ENCODE measurements at places on chromosomes 7 and 10.

DNA sequence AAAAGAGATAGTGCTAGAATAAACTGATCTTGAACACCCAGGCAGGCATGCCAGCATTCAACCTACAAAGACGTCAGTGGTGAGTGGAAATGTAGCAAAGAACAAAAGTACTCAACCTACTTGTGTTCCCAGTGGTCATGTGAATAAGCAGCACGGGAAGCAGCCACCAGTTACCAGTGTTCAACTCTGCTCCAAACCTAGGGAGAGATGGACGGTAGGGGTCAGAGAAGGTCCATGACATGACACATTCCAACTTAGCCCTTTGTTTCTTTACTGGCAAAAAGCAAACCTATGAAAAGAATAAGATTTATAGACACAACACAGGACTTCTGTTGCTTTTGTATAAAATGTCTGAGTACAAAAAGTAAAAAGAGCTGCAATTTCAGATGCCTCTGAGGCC is 511.4 kb downstream of the XPNPEP1 start:
- DNase-seq, result no peak

- DNase-seq, result no peak
Observed at GRCh38 chr7:359766-360361, 69.9 kb downstream of the FOXL3 start.

DNA sequence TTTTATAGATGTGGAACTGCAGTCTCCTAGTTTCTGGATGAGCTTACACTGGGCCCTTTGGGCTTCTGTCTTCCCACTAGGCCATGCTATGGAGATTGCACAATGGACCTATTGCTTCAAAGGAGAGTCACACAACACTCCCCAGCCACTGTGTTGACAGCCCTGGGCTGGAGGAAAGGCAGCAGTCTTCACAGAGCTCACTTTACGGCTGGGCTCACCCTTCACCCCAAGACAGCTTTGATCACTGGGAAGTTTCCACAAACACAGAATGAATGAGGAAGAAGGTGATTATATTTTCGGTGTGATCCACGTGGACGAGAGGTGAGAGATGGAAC is 92.7 kb upstream of the GDF10 start:
- DNase-seq, result no peak

GRCh38 chr10:110845756-110846620 is 25.7 kb upstream of the PDCD4 start:
- DNase-seq, result no peak

DNA sequence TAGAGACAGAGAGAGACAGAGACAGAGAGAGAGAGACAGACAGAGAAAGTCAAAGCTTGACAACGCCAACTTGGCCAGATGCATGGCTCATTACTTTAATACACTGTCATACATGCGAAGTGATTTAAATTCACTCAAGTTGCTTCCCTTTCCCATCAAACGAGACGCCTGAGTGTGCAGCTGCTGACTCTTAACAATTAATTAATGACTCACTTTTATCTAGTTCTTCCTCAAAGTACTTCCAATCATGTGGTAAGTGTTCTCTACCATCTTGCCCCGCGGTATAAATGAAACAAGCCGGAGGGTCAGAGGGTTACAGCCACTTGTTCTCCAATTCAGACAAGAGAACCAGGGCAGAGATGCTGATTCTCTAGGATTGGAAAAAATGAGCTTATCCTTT is 90.8 kb downstream of the SFMBT2 start:
- DNase-seq, result no peak

DNA sequence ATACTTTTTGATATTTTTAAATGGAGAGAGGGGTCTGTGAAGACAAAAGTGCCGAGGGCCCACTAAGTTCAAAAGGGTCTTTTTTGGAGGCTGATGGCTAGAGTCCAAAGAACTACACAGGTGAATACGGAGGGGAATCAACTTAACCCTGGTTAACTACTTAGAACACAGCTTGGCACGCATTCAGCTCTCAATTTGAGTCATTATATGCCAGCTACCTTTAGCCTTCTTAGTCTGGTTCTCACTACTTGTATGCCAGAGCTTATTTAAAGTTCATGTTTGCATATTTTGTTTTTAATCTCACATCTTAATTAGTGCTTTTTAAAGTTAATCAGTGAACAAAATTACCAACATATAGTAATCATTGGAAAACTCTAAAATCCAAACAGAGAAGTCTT is 80.8 kb downstream of the VWDE start:
- DNase-seq, result no peak

GRCh38 chr10:124505279-124505678 is 43.7 kb downstream of the LHPP start:
- no peak for DNase-seq

DNA sequence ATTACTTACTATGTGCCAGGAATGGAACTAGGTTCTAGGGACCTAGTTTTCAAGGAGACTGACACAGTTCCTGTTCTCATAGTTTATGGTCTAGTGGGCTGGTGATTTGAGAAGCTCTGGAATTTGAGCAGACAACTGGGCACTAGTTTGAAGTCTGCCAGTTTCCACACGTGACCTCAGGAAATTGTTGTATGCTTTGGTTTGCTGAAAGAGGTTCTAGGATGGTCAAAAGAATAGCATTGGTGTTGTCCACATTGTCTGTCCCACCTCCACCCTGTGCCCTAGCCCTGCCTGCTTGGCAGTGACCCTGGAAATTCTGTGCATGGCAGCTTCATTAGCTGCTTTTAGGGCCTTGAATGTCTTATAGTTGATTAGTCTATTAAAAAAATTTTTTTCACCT is 28.7 kb downstream of the GBF1 start:
- no peak for DNase-seq

GRCh38 chr7:156984174-156984891 is 26.1 kb downstream of the MNX1 start:
- DNase-seq, result no peak

- DNase-seq, result no peak
Observed at GRCh38 chr10:131514454-131514853, 202.9 kb upstream of the TCERG1L start.

- no peak for DNase-seq
Observed at GRCh38 chr10:6565588-6565987, 14.5 kb downstream of the PRKCQ start.

DNA sequence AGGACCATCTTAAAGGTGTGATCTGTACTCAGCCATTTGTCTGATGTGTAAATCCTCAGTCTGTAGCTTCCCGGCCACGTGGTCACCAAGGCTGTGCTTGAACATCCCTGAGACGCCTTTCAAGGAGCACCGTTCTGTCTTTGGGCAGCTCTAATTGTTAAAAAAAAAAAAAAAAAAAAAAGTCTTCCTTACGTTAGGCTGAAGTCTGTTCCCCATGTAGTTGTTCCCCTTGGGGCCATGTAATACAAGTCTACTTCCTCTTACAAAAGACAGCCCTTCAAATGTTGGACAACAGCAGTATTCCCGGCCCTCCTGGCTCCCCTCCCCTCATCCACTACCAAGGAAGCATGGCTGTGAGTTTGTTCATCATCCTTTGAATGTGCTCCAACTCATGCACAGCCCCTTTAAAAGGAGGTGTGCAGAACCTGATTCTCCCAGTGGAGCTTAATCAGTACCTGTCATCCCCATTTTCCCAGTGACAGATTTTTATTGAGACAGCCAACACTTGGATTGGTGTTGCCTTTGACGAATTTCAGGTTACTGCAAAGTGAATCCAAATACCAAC is 392.2 kb upstream of the GALNT17 start:
- DNase-seq, result no peak

DNA sequence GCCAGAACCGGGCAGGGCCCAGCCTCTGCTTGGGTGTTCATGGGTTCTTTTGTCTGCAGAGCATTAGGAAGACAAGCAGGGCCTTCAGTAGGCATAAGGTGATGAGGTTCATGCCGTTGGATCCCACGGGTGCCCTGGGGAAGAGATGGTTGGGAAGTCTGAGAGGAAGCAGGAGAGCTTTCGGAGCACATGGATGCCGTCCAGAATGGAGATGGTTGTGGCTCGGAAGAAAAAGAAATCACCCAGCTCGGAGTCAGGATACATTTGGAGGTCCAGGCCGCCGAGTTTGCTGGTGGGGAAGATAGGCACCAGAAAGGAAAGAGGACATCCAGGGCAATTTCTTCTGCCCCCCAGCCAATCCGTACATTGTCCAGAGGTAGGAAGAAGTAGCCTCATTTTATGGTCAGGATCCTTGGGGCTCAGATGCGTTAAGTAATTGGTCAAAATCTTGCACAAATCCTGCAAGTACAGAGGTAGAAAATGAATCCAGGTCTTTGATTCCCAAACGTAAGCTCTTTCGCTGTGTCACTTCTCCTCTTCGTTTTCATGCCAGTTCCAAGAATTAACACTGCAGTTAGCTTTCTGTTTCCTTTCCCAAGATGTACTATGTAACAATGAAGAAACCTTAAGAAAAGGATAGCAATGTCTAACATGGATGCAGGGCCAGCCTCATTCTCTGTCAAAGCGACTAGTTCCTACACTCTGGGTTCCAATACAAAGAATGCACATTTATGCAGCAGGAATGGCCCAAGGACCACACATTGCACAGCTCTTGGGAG is 147.8 kb upstream of the KLF6 start:
- DNase-seq, result no peak

DNA sequence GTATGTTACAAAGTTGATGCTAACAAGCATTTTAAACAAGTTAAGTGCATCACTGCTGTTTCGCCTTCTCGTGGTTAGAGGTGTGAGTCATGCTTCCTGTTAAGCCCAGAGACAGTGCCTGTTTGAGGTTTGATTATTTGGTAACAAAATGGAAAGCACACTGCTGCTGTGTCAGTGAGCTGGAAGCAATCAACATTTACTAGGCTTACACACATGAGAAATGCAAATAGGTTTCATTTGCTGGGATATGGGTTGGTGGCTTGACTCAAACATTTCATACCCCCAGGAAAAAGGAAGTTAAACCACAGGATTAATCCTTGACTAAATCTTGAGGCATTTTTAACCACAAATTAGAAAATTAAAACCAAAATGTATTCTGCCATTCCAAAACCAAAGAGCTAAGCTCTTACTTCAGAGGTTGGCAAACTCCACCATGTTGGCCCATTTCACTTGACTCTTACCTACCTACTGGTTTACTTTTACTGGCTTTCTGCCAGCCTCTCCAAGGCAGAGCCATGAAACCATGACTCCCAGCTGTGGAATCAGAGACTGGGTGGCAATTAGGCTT is 139.2 kb downstream of the ETV1 start:
- DNase-seq, result peak; percentile 77

DNA sequence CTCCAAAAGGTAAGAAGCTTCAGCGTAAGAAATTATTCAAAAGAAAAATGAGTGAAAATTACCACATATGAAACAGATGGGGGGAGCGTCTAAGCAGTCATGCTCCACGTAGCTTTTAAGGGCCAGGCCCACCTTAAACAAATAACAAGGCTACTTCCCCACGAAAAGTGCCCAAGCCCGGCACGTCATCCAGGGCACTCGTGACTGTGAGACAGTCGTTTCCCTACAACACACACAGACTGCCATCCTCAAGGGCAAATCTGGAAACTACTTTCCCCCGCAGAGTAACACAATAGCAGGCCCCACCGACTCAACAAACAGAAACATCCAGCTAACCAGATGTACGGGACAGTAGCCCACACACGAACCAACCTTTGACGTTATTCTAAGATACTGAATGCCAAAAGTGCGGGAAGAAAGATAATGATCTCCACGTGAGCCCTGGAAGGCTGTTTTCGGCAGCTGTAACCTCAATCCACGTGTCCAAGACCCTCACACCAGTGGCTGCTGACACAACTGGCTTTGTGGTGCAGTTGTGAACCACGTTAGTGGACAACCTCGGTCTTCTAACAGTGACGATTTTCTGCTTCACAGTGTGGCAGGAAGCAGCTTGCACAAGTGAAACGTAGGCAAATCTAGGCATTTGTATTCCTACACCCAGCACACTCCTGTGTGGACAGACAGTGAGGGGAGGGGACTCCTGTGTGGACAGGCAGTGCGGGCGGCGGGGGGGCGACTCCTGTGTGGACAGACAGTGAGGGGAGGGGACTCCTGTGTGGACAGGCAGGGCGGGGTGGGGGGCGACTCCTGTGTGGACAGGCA is 251.7 kb downstream of the ZMYND11 start:
- no peak for DNase-seq

GRCh38 chr7:28725911-28726310 is 232.2 kb downstream of the TRIL start:
- no peak for DNase-seq
